ENCODE measurements at places on chromosomes 6 and 20.

- DNase-seq = no peak
Observed at GRCh38 chr6:45472382-45472781, 94.6 kb upstream of the SUPT3H start.

DNA sequence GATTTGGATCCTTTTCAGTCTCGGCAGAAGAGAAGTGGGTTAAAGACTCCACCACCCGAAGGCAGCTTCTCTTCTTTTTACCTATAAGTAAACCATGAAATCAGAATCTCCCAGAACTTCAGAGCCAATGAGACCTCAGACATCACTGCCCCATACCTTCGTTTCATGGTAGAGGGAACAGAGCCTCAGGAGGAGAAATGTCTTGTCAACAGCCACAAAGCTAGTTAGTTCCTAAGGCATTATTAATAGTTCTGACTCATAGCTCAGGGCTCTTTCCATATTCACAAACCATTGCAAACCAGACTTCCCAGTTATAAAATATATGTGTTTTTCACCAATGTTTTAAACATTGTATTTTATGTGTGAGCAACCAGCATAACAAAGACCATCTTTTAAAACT, 118.7 kb upstream of the RIPOR2 start:
- no peak for DNase-seq

DNA sequence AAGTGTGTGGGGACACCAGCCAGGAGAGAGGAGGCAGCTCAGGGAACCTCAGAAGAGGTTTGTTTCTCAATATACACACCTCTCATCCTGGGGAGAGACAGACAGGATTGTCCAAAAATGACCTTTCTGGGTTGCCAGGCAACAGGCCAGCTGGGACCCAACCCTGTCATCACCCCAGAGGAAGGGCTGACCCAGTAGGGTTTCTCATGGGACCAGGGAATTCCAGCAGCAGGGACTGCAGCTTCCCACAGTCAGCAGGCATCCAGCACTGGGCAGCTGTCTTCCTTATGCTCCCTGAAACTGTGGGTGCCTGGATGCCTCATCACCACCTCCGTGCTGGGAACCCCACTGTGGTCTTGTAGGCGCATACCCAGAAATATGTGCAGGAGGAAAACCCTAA, 1.3 kb downstream of the C20orf202 start:
- no peak for DNase-seq

- DNase-seq = no peak
Observed at GRCh38 chr6:54071821-54072340, 39.4 kb upstream of the MLIP start.

- no peak for DNase-seq
Observed at GRCh38 chr20:42261766-42262270, 643.6 kb upstream of the CHD6 start.

DNA sequence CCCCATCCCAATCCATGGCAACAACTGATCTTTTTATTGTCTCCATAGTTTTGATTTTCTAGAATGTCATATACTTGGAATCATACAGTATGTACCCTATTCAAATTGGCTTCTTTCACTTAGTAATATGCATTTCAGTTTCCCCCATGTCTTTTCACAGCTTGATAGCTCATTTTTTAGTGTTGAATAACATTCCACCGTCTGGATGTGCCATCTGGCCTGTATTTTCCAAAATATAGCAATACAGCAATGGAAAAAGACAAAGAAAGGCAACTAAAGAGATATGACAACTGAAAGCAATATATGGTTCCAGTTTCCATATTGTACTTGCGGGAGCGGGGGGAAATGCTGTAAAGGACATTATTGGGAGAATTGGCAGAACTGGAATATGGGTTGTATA, 166.4 kb upstream of the NT5E start:
- no peak for DNase-seq

DNA sequence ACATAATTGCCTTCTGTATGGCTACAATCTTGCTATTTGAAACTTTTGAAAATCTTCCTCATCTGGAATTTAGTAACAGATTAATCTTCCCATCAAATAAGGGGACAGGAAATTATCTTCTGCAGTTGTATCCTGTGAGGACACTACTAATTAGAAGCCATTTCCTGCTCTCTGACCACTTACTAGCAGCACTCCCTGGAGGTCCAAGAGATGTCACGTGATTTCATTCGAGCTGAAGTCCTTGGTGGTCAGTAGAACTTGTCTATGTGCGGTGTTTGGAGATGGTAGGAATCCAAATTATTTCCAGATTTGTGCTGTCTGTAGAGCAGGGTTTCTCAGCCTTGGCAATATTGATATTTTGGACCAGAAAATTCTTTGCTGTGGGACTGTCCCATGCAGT, 202.5 kb downstream of the TFAP2B start:
- DNase-seq = no peak

DNA sequence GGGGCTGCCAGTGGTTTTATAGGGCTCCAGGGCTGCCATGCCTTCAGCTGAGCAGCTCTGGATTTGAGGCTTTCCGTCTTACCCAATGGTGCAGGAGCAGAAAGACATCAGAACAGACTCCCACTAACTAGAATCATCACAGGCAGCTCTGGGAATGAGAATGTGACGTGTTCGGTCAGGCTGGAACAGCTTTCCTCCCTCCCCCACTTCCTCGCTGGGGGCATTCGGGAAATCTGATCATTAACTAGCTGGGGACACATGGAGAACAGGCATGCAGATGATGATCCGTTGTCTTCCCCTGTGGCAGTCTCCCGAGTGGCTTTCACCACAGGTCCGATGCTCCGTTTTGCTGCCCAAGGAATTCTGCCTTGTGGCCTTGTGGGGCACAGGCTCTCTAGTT, 5.5 kb upstream of the MTG2 start:
- no peak for DNase-seq

GRCh38 chr6:96420294-96420693, 101.3 kb upstream of the UFL1 start:
- no peak for DNase-seq

DNA sequence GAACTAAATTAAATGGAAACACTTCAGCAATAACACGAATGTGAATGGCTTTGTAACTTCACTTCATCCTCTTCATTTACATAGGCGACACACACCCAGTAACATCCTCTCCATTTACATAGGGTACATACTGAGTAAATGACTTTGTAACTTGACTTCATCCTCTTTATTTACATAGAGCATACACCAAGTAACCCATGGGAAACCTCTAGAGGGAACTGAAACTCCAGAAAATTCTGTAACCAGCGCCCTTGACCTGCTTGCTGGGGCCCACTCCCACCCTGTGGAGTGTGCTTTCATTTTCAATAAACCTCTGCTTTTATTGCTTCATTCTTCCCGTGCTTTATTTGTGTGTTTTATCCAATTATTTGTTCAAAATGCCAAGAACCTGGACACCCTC, 81.6 kb upstream of the OPRM1 start:
- no peak for DNase-seq

DNA sequence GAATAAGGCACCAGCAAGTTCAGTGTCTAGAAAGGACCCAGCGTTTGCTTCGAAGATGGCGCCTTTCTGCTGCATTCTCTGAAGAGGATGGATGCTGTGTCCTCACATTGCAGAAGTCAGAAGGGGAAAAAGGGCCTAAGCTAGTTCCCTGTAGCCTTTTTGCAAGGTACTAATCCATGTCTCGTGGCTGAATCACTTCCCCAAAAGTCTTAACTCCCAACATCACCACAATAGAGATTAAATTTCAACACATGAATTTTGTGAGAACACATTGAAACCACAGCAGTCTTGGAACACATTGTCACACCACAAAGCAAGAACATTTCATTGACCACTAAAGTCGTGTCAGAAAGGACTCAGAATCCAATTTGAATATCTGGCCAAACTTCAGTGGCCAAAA, 42.1 kb downstream of the KLHL31 start:
- peak; percentile 5 for DNase-seq

GRCh38 chr20:57716202-57716601, 6.4 kb upstream of the PMEPA1 start:
- no peak for DNase-seq

DNA sequence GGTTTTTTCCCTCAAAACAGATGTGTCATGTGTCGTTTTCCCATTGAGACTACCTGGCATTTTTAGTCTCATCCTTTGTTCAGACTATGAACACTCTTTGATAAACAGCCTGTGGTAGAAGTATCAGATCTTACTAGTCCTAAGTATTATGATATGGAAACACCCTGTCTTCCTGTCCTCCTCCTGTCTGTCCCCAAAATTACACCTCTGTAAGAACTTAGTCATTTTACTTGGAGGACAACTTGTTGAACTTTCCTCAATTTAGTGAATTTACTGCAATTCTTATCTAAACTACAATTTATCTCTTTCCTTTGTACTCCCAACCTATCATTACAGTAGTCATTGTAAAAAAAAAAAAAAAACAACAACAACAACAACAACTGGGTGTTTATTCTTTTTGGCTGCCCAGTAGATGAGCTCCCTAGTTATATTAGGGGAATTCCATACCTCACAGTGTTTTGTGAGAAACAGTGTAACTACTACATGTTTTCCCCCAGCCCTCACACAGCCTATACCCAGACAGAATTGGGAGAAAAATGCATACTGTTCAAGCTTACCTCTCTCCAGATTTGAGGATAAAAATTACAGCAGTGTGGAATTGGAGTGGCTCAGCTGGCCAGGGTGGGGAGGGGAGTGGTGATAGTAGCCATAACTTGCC, 18.5 kb upstream of the ERVFRD-1 start:
- DNase-seq = no peak

DNA sequence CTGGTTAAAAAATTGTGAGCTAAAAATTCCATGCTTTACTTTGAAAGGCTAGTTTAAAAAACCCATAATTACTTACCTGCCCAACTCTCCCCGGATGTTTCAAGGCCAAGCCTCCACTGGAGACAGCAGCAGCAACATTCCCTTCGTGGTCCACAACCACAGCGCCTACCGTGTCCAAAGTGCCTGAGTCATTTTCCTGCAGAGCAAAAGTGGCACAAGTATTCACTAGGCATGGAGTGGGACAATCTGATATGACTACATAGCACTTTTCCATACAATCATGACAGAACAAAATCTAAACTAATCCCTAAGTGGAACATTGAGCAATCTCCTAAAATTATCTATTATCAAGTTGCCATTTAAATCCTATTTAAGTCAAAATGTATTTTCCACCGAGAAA, 104.8 kb downstream of the TASP1 start:
- no peak for DNase-seq

DNA sequence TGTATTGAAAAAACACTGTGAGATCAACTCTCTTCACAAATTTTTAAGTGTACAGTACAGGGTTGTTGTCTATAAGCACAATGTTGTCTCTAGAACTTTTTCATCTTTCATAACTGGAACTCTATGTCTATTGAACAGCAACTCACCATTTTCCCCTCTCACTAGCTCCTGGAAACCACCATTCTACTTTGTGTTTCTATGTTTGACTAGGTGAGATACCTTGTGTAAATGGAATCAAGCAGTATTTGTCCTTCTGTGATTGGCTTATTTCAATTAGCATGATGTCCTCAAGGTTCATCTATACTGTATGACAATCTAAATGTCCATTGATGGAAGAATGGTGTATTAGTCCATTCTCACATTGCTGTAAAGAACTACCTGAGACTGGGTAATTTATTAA, 210.1 kb upstream of the FUT9 start:
- DNase-seq = no peak

- no peak for DNase-seq
Observed at GRCh38 chr6:22737331-22737730, 168.0 kb downstream of the HDGFL1 start.

DNA sequence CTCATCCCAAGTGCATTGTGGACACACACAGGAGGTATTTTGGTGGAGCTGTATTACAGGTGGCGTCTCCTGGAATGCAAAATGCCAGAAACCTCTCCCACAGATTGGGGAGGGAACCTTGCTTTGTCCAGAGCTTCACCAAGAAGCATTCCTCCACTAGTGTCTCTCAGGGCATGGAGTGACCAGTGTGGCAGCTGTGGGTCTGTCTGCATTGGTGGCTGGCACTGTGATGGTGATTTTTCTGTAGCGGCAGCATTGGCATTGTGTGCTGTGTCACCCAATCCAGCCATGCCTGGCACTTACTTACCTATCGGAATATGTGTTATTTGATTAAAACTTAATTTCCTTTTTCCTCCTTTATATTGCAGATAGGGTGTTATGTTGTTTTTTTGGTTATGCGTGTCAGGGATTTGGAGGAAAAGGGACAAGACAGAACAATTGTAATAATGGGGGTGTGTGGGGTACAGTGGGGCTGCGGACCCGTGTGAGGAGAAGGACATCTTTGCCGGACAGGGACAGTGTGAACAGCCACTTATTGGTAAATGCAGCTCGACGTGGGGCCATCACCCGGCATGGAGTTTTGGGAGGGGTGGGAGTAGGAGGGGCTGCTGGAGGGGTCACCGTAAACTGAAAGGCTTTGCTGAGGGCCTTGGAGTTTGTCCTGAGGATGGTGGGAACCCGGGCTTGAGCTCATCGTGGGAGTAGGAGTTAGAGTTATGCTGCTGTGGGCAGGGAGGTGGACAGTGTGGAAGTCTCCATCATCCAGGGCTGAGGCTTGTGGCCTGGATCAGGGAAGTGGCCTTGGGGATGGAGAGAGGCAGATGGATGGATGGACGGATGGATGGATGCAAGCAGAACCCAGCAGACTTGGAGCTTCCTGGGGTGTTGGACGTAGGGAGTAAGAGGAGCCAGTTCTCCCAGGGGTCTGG, 105.0 kb downstream of the SYCP2 start:
- no peak for DNase-seq

DNA sequence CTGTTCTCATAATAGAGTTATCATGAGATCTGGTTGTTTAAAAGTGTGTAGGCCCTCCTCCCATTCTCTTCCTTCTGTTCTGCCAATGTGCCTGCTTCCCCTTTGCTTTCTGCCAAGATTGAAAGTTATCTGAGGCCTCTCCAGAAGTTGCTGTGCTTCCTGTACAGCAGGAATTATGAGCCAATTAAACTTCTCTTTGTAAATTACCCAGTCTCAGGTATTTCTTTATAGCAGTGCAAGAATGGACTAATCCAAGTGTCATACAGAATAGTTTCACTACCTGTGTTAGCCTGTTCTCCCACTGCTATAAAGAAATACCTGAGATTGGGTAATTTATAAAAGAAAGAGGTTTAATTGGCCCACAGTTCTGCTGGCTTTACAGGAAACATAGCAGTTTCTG, 100.0 kb downstream of the CD24 start:
- DNase-seq = no peak

DNA sequence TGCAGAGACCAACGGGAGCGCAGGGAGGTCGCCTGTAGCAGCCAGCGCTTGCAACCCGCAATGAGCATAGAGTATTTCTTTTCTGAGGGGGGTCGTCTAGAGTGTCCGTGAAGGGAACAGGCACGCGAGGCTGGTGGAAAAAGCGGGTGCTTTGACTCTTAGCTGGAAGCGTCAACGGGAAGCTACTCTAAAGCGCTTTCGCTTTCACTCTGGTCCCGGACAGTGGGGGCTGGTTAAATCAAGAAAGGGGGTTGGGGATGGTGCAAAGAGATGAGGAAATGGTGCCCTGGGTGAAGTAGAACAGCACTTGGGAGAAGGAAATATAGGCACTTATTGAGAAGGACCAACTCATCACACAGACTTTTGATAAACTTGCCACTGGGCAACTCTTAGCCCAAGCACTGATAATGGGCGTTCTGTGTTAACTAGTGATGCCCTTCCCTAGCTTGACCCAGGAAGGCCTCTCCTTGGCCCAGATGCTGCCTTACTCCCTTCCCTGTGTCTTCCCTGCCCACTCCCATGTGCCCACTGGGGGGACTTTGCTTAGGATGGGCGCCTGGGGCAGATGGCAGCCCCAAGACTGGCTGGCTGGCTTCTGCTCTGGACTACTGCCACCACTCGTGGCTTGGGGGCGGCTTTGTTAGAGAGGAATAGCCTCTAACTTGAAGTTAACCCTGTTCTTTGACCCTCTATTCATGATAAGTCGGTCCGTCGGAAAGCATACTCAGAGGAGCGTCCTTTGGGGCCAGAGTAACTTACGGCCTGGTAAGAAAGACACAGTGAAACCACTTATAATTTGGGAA, 585 bp downstream of the PSMB9 start:
- peak; percentile 74 for DNase-seq

- DNase-seq = no peak
Observed at GRCh38 chr6:5998236-5998635, 8.5 kb downstream of the NRN1 start.

Measured in CD4-positive, alpha-beta T cell treated with Interleukin-4 for 1 hour (primary cell).